ENCODE measurements at places on chromosomes 6 and 20. TPM values are rescaled to one million over a fixed set of nuclear protein-coding genes. Genes with fewer than 3 reads are reported as not detected.
A peak's percentile ranks its signal among the peaks of the same experiment; 100 is the strongest.

DNAH8 gene
- not detected for total RNA-seq

DAAM2 gene
- total RNA-seq: 8.2 TPM

ADGRF1 gene
- total RNA-seq: not detected

TRIM31 gene
- total RNA-seq: not detected

GRCh38 chr6:155687645-155688044 lies 232.0 kb upstream of the NOX3 start:
- no peak for DNase-seq
- no peaks in the 10 kb centered on the region for H3K36me3 ChIP-seq
- H3K4me1 ChIP-seq: no peaks in the 10 kb centered on the region
- H3K27ac ChIP-seq: no peak overlapping the region
- no peaks in the 10 kb centered on the region for H3K27me3 ChIP-seq

- H3K27ac ChIP-seq: no peak overlapping the region
- H3K27me3 ChIP-seq: peaks cover 4% of the 10 kb centered on the region
- H3K4me1 ChIP-seq: no peaks in the 10 kb centered on the region
- H3K4me3 ChIP-seq: no peak overlapping the region
- DNase-seq: no peak
- no peaks in the 10 kb centered on the region for H3K36me3 ChIP-seq
Observed at GRCh38 chr6:51300510-51300909, 481.8 kb downstream of the TFAP2B start.

GRCh38 chr6:110039981-110040383 lies 61.9 kb downstream of the GPR6 start:
- no peaks in the 10 kb centered on the region for H3K36me3 ChIP-seq
- peak; percentile 18 for DNase-seq
- no peaks in the 10 kb centered on the region for H3K27me3 ChIP-seq

DNA sequence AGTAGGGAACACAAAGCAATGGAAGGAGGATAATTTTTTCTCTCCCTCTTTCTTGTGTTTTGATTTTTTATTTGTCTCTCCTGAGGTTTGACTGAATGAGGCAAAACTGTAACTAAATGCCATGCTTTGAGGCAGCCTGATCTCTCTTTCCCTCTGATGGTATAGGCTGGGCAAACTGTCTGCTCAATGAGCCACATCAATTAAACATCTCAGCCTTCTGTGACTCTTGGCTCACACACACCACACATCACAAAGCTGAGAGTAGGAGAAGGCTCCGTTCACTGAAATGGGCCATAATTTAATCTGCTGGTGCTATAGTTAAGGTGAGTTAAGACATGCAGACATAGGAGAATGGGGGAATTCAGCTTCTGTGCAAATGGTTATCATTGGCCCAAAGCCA lies 28.1 kb upstream of the SCGN start:
- no peak for DNase-seq
- no peaks in the 10 kb centered on the region for H3K36me3 ChIP-seq
- peaks cover 4% of the 10 kb centered on the region for H3K27me3 ChIP-seq
- H3K4me1 ChIP-seq: peaks cover 4% of the 10 kb centered on the region
- H3K27ac ChIP-seq: no peak overlapping the region

DNA sequence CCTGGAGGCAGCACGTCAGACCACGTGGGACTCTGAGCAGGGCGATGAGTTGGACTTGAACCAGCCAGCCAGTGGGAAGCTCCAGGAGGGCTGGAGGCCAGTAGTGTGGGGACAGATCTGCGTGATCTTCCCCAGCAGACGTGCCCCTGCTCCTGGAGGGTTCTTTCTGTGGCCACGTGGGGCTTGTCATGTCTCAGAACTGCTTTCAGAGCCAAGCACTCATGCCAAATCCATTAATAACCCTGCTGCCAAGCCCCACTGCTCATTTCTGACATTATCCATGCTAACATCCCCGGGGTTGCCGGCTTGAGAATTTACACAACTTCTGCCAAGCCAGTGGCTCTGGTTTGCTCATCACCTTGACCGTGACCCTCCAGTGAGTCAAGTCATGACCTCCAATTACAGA lies 38.3 kb downstream of the SIRPA start:
- H3K27me3 ChIP-seq: no peaks in the 10 kb centered on the region
- H3K36me3 ChIP-seq: peaks cover 23% of the 10 kb centered on the region
- peak overlapping the region; percentile 46 for H3K27ac ChIP-seq
- peaks cover 34% of the 10 kb centered on the region for H3K4me1 ChIP-seq

DNA sequence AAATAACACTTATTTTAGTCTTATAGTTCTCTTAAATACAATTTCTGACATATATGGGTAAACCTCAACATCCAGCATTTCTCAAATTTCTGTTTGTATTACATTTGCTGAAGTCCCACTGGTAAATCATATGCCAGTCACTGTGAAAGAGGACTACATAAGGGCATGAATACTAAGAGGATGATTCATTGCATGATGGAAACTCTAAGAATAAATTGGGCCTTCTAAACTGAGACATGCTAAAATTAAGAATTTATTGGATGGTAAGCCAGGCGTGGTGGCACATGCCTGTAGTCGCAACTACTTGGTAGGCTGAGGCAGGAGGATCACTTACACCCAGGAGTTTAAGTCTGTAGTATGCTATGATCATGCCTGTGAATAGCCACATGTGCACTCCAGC lies 12.1 kb downstream of the DEFB123 start:
- H3K36me3 ChIP-seq: no peaks in the 10 kb centered on the region
- no peak overlapping the region for H3K27ac ChIP-seq
- peaks cover 8% of the 10 kb centered on the region for H3K27me3 ChIP-seq
- peaks cover 5% of the 10 kb centered on the region for H3K4me1 ChIP-seq

DNA sequence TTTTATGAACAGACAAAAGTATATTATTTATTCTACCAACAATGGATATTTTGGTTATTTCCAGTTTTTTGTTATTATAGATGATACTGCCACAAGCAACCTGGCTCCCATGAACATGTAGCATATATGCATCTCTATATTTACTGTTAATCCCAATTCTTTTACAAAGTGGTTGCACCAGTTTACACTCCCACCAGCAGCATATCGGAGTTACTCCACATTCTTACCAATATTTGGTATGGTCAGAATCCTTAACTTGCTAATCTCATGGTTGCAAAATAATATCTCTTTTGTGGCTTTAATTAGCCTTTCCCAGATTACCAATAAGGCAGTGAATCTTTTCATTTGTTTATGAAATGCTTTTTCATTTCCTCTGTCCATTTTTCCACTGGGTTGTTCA lies 137.6 kb upstream of the CDYL start:
- DNase-seq: no peak
- no peak overlapping the region for H3K27ac ChIP-seq
- H3K4me3 ChIP-seq: no peak overlapping the region
- H3K36me3 ChIP-seq: no peaks in the 10 kb centered on the region

Measured in HFFc6 (cell line).